Uterine smooth muscle cell (primary cell): ENCODE measurements at places on chromosomes 1 and 21. TPM values are rescaled to one million over a fixed set of nuclear protein-coding genes. Genes with fewer than 3 reads are reported as not detected.

The KISS1 gene
- total RNA-seq, result 0.22 and 0.37 TPM in 2 replicates

The KCNJ9 gene
- total RNA-seq, result not detected in 2 replicates

The ANGPTL3 gene
- total RNA-seq, result not detected in 2 replicates

The TNFRSF9 gene
- total RNA-seq, result under 0.01 TPM in 1 of 2 replicates, not detected in the other

The RIIAD1 gene
- total RNA-seq, result not detected in 2 replicates
